Activated CD8-positive, alpha-beta T cell treated with anti-CD3 and anti-CD28 coated beads, Interleukin-2, amount 10 ng/mL, durations not matched to agents 7 days and 5 days (primary cell): ENCODE measurements at places on chromosomes 6 and 20. TPM values are rescaled to one million over a fixed set of nuclear protein-coding genes. Genes with fewer than 3 reads are reported as not detected.

Gene DDO
- not detected for total RNA-seq

Gene MACROD2
- total RNA-seq: 0.08 TPM

Gene ERVFRD-1
- total RNA-seq: not detected

Gene PKIB
- total RNA-seq: 0.76 TPM

Gene BPIFB3
- total RNA-seq: not detected

Gene MRPL14
- total RNA-seq: 57.3 TPM

Gene BMP2
- total RNA-seq: not detected

Gene TRDN
- total RNA-seq: not detected

Gene PPP1R14C
- total RNA-seq: not detected

Gene C6orf15
- not detected for total RNA-seq

Gene NRN1
- 15.3 TPM for total RNA-seq

Gene SGK2
- 0.10 TPM for total RNA-seq

Gene ISM1
- 2.9 TPM for total RNA-seq

Gene AKAP12
- 0.05 TPM for total RNA-seq

Gene PCSK2
- not detected for total RNA-seq

DNA sequence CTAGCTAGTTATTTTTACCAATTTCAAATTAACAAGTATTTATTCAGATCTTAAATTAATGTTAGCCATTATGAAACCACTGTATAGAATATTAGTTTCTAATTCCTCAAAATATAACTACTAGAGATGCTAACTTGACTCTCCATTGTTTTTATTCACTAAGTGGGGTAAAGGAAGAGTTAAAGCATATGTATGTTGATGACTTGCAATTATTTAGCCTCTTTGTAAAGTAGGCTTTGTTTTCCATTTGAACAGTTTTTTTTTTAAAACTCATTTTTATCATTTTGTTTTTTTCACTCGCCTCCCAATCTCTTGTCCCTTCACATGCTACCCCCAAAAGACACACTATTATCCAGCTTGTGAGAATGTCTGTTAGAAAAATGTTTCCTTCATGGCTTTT is 3.3 kb downstream of the FAM162B start:
- no peak for DNase-seq

- no peak for DNase-seq
Measured at GRCh38 chr6:31676322-31676903, 4.5 kb downstream of the LY6G5C start.

- no peak for DNase-seq
Measured at GRCh38 chr6:72784581-72784980, 162.7 kb downstream of the KCNQ5 start.

GRCh38 chr6:34114695-34115402 is 31.0 kb downstream of the GRM4 start:
- no peak for DNase-seq

- DNase-seq: no peak
Measured at GRCh38 chr6:49151461-49151860, 311.6 kb downstream of the MMUT start.

DNA sequence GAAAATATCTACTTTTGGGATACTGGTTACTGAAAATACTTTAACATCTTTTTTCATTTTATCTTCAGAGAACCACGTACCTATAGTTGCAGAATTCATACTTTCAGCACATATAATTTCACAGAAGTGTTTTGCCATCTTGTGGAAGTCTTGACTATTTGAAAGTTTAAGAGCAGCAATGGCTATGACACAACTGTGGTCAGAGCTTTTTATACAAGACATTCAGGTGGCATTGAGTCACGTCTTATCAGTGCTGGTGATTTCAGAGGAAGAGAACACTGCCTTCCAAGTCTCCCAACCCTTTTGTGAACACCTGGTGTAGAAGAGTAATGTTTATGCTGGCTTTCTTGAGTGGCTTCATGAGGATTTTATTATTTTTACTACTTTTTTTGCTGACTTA is 171.6 kb downstream of the ARID1B start:
- no peak for DNase-seq

DNA sequence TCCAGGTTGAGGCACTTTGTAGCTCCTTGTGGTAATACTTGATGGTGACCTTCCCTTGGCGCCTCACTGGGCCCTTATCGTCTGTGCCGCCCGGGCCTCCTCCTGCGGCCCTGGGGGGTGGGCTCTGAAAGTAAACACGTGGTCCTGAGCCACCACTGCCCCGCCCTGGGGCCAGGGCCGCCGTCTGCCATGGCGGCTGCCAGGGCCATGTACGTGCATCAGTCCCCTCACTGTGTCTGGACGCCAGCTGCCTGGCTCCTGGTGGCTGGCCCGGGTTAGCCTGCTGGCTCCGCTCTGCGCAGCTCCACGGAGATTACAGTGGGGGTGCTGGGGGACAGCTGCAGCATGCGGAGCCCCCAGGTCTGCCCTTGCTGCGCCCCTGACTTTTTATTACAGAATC is 81.8 kb upstream of the CENPW start:
- DNase-seq: no peak

DNA sequence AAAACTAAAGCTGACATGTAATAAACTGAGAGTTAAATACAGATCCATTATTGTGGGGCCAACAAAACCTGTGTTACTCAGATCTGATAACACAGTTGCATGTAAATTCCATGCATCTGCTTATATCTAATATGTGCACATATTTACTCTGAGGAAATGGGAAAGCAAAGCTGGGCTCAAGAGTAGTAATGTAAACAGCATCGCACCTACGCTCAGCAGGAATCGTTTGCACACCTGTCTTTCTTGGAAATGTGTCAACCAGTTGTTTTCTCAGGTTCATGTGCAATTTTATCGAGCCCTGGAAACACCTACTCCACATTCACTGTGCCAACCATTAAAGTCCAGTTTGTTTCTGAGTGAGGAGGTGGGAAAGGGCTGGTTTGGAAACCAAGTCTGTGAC is 80.3 kb upstream of the CNKSR3 start:
- no peak for DNase-seq

DNA sequence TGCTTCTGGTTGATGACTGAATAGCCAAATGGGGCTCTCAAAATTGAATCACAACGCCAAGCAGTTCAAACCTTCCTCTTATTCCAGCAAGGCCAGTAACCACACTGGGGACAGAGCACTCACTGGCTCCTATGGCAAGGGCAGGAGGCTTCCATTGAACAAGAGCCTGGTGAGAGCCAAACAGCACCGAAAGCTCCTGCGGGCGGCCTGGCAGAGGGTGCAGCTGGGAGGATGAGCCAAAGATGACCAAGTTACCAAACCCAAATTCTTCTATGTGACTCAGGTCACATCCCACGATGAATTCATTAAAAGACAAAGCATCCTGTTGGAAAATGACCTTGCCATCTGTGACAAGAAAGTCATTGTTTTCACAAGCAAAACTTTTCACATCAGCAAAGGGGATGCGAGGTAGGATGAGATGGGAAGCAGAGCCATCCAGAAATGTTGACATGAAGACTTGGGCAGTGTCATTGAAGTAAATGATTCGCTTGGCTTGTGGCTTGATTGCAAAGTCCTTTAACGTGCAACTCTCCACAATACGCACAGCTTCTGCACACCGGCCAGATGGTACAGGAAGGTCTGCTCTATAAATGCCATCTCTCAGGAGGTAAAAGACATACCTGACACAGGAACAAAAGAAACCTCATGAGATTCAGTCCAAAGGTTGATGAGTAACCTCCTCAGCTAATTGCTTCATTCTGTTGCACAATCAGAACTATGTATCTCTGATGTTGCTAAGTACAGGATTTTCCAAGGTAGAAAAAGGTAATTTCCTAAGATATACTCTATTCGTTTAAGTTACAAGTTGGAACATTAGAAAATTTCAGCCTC is 36.3 kb downstream of the ROS1 start:
- no peak for DNase-seq

DNA sequence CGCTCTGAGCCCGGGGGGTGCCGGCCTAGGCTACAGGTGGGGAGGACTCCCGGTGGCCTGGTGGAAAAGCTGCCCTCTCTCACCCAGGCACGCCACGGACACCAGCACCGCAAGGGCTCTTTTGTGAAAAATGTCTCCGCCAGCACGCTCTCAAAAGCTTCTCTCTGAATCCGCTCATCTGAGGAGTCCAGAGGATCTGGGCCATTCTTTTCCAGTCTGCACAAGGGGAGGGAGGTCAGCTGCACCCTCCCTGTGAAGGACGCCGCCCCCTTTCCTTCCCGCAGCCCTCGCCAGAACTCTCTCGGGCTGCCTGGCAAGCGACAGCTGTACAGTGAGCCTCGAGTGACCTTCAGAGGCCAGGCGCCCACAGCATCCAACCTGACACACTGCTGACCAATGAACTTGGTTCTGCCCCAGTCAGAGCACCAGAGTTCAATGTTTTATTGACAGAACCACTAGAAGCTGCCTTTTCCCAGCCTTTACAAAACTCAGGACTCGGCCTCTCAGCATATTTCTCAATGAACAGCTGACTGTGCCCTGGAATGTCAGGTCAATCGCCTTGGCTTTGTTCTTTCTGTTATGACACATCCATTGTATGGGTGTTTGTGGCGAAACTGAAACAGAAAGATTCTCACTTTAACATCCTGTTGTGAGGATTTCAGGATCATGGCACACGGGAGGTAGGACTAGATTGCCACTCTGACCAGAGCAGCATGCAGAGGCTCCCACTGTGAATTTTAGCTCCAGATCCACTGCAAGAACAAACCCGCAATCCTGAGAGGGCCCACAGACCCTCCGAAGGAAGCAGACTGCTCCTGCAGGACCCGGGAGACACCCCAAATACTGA is 26.7 kb downstream of the SERPINB9 start:
- DNase-seq: peak; percentile 35

GRCh38 chr6:22071270-22072041 is 225.4 kb downstream of the PRL start:
- no peak for DNase-seq

DNA sequence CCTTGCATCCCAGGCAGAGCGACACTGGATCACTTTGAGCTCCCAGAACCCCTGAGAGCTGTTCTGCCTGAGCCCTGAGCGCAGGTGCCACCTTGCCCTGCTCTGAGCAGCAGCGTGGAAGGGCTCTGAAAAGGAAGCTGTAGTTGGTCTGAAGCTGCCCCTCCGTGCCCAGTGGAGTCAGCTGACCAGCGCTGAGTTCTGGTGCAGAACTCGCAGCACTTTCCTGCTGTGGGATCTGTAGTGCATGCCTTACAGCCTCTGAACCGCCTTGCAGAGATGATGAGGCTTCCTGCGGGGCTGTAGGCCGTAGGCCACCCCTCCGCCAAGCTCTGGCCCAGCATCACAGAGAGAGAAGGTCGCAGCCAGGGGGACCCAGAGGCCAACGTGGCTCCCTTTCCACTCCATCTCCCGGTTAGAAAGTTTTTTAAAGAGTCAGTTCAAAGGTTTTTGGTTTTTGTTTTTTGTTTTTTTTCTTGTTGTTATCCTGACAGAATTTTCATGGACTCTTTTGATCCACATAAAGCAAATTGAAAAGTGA is 158.3 kb upstream of the CST7 start:
- DNase-seq: no peak

- peak; percentile 22 for DNase-seq
Measured at GRCh38 chr6:96391776-96392360, 129.7 kb upstream of the UFL1 start.

- no peak for DNase-seq
Measured at GRCh38 chr6:43229803-43230620, 731 bp upstream of the DNPH1 start.
